Neural progenitor cell (in vitro differentiated cells): ENCODE measurements at places on chromosomes 3 and 15.
A peak's percentile ranks its signal among the peaks of the same experiment; 100 is the strongest.

- DNase-seq, result no peak
Measured at GRCh38 chr15:34942363-34942762, 27.2 kb downstream of the AQR start.

- peak; percentile 32 for DNase-seq
Measured at GRCh38 chr3:43246976-43247375, 39.4 kb upstream of the SNRK start.

- no peak for DNase-seq
Measured at GRCh38 chr15:31758126-31758525, 272.2 kb upstream of the CHRNA7 start.

DNA sequence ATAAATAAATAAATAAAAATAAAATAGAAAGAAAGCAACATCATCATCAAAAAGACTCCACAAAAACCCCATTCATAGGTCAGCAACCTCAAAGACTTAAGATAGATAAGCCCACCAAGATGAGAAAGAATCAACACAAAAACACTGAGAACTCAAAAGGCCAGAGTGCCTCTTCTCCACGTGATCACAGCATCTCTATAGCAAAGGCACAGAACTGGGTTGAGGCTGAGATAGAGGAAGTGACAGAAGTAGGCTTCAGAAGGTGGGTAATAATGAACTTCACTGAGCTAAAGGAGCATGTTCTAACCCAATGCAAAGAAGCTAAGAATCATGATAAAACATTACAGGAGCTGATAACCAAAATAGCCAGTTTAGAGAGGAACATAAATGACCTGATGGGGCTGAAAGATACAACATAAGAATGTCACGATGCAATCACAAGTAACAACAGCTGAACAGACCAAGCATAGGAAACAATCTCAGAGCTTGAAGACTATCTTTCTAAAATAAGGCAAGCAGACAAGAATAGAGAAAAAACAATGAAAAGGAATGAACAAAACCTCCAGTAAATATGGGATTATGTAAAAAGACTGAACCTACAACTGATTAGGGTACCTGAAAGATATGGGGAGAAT, 26.4 kb downstream of the GNB5 start:
- no peak for DNase-seq

DNA sequence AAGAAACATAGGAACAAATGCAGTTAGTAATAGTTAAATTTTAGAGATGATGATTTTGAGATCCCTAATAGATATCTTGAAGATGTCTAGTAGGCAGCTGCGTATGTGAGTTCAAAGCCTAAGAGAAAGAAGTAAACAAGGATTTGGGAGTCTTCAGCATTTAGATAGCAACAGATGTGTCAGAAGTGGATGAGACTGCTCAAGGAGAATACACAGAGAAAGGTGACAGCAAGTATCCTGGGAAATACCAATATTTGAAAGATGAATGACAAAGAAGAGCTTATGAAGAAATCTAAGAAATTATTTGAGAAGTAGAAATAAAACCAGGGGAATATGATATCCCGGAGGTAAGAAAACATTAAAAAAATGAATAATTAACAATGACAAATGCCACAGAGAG, 130.9 kb downstream of the PCCB start:
- no peak for DNase-seq

- DNase-seq, result no peak
Measured at GRCh38 chr3:7508821-7509220, 647.9 kb downstream of the GRM7 start.

DNA sequence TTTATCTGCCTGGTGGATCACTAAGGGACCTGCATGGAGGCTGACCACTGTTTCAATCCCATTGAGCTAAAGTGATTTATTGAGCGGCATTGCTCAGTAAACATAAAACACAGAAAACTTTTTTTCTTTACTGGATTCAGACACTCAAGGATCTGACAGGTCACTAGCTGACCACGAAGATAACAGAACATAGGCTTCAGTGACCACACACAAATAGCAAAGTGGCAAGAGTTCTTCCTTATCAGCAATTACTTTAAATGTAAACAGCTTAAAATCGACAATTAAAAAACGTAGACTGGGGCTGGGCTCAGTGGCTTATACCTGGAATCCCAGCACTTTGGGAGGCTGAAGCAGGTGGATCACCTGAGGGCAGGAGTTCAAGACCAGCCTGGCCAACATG, 48.7 kb downstream of the STAG1 start:
- DNase-seq, result no peak

- DNase-seq, result no peak
Measured at GRCh38 chr15:81294516-81294880, 29.4 kb downstream of the STARD5 start.

- no peak for DNase-seq
Measured at GRCh38 chr3:103372031-103372430, 937.2 kb downstream of the ZPLD1 start.

DNA sequence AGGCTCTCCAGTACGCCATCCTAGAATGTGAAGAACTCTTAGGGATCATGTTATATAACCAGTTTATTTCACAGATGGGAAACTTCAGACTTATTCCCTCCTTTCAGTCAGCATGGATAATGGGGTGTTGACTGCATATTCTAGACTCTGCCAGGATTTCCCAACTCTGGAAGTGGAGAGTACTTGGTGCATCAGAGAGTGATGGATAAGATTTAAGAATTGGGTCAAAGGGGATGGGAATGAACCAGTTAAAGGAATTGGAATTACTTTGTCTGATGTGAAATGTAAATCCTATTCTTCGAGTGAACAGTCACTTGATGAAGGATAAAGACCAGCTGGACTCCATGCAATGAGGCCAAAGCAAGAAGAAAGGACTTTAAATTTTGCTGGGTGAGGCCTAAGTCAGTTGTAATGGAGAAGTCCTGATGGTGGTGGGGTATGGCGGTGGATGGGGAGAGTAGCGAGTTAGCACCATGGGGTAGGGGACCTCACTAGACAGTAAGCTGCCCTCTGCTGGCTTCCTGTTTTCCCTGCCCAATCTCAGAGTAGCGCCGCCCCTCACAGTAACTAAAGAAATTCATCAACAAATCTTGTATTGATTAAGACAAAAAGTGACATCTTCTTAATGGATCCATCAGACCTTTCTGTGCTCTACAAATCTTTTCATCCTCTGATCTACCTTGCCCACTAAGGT, 7.3 kb upstream of the CACNA1D start:
- no peak for DNase-seq

- peak; percentile 50 for DNase-seq
Measured at GRCh38 chr3:152574461-152575079, 260.4 kb upstream of the P2RY1 start.

- peak; percentile 7 for DNase-seq
Measured at GRCh38 chr3:31166249-31166885, 271.9 kb upstream of the GADL1 start.

GRCh38 chr3:98731720-98732285, 31.3 kb upstream of the ST3GAL6 start:
- no peak for DNase-seq

DNA sequence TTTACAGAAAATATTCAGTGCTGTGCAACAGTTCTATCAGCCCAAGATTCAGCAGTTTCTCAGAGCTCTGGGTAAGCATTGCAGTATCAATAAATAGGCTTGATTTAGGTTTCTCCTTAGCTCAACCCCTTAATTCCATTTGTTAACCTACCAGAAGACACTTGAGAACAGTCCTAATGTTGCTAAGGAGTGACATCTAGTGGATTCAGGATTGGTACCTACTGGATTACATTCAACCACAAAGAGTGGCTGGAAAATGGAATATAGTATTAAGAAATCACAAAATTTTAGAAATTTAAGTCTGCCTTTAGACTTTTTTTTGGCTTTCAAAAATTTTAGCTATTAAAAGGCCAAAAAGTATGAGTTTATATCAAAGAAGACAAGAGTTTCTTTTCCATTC, 34.7 kb downstream of the POLG start:
- no peak for DNase-seq

DNA sequence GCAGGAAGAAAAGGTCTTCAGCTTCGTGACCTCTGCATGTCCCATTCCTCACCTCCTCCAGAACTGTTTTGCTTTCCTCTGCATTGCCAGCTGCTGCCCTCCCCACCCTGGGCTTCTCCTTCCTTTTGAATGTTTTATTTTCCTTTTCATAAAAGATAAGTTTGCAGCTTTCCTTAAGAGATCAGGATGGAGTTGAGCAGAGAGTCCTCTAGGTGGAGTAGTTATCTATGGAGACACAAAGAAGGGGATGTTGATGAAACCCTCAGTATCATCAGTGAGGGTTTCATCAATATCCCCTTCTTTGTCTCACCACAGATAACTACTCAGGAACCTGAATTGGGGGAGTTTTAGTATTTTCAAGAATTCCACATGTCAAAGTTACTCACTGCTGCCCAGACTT, 19.0 kb upstream of the SLC25A36 start:
- peak; percentile 14 for DNase-seq

DNA sequence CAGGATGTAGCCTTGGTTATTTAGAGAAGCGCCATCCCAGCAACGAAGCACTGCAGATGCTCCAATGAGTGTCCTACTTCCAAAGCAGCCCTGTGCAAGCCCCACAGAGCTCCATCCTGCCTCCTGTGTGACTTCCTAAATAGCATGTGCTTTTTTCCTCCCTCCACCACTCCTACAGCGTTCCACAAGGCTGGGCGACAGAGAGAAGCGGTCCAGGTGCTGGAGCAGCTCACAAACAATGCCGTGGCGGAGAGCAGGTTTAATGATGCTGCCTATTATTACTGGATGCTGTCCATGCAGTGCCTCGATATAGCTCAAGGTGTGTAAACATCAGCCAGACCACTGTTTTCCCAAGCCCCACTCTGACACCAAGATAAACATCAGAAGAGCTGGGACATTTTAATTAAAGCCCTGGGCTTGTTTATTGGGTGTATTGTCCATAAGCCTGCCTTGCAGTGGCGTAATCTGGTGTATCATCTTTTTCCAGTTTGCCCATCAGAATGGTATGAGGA, 22.2 kb upstream of the RHO start:
- no peak for DNase-seq

- DNase-seq, result no peak
Measured at GRCh38 chr3:195286115-195286872, 15.3 kb upstream of the XXYLT1 start.

GRCh38 chr15:75207618-75208500, 6.2 kb downstream of the C15orf39 start:
- no peak for DNase-seq

DNA sequence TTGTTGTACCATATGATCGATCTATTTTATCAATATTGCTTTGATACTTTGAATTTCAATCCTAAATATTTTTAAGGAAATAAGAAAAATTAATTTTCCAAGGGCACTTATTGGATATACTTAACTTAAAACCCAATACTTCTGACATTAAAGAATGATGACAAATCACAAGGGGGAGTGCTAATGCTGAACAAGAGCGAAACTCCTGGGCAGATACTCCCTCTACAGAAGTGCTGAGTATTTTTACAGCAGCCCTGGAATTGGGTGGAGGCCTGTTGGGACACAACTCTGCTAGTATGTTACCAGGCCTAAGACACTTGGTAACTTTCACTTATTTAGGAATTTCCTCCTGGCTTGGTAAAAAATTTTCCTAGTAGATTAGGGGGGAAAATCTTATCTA, 46.2 kb downstream of the DENND6A start:
- DNase-seq, result no peak

GRCh38 chr3:176961916-176962315, 235.4 kb downstream of the TBL1XR1 start:
- DNase-seq, result no peak

- DNase-seq, result peak; percentile 87
Measured at GRCh38 chr15:100338971-100339444, 2.8 kb downstream of the ADAMTS17 start.

DNA sequence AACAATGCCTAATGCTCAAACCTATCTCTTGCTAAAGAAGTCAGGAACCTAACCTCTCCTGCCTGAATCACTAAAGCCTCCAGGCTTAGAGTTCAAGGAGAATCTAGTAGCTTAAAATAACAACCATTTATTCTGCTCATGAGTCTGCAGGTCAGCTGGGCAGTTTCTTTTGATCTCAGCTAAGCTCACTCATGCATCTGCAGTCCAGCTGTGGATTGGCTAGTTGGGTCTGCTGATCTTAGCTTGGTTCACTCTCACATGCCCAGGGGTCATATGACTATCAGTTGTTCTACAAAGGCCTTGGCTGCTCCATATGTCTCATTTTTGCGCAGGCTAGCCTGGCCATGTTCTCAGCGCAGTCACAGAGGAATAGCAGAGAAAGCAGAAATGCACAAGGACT, 109.2 kb upstream of the STT3B start:
- no peak for DNase-seq

- peak; percentile 30 for DNase-seq
Measured at GRCh38 chr3:64341296-64341695, 116.0 kb upstream of the PRICKLE2 start.
